ENCODE measurements at places on chromosomes 13 and 19.

DNA sequence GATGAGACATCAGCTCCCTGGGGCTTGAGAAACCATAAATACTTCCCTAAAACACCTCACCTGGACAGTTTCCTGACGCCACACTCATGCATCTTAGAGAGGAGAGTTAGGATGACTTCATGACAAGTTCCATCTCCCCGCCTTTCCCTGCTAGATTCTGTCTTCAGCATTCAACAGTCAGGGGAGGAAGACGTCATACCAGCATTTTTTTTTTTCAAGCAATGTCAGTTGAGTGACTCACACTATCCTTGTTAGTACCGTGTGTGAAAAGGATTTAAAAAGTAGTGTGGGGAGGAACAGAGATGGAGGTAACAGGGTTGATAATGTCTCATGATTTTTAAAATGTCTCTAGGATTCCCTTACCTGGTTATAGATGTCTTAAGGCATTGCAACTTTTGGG is at the start of gene OR7D2:
OR7D2 (plus strand) TSS at position 79 of the 400 bp plus-strand sequence. CDS start 6,803 bp downstream, outside the sequence.
- DNase-seq, result no peak

DNA sequence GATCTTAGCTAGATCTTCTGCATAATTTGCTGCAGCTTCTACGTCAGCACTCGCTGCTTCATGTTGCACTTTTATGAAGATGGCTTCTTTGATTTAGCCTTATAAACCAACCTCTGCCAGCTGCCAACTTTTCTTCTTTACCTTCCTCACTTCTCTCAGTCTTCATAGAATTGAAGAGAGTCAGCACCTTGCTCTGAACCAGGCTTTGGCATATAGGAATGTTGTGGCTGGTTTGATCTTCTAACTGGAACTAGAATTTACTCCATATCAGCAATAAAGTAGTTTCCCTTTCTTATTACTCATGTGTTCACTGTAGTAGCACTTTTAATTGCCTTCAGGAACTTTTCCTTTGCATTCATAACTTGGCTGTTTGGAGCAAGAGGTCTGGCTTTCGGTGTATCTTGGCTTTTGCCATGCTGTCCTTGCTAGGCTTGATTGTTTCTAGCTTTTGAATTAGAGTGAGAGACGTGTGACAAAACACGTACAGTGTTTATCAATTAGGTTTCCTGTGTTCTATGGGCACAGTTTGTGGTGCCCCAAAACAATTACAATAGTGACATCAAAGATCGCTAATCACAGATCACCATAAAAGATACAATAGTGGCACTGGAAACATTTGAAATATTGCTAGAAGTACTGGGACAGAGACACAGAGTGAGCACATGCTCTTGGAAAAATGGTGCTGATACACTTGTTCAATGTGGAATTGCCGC is 50.7 kb downstream of the NDFIP2 start:
- DNase-seq, result no peak

DNA sequence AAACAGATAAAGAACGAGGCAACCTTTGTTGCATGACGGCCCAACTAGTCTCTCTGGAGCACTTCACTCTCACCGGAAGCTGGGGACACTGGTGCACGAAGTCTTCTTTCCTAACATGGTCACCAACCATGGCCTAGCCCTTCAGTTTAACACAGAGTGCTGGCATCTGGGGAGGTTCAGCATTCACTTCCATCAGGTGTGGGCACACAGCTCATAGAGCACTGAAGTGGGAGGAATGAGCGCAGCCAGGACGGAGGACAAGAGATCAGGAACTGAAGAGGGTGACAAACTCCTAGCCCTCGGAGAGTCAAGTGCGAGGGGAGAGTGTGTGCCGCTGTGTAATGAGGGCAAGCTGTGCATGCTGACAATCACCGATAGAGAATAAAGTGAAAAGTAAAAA is 92.4 kb downstream of the CDADC1 start:
- DNase-seq, result no peak

GRCh38 chr19:53057904-53058580 is 13.5 kb downstream of the ERVV-2 start:
- DNase-seq, result no peak

DNA sequence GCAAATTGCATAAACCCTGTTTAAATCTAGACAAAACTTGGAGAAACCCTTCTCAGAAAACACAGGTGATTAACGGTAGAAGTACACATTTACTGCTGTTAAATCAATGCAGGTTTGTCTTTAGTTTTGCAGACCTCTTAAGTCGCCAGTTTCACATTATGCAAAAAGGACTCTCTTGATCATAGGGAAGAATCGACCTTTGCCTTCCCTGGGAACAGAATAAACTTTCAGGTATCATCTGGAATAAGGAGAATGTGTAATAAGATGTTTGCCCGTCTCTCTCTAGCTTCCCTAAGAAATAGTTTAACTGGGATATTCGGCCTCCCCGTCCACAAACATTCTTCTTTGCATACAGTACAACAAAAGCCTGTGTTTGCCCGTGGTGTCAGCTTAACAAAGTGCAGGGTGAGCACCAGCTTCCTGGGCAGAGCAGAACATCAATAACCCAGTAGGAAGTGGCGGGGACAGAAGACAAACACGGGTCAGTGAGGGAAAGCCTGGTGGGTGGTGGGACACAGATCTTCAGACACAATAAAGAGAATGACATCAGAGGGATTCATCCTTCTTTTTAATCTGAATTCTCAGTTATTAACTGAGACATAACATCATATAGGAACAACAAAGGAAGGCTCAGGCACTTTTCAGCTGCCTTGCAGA is 1077.7 kb upstream of the SLC10A2 start:
- DNase-seq, result no peak

GRCh38 chr13:50299546-50300249 is 284.5 kb downstream of the KCNRG start:
- DNase-seq, result no peak

- no peak for DNase-seq
Observed at GRCh38 chr19:8642561-8642960, 12.1 kb downstream of the NFILZ start.

DNA sequence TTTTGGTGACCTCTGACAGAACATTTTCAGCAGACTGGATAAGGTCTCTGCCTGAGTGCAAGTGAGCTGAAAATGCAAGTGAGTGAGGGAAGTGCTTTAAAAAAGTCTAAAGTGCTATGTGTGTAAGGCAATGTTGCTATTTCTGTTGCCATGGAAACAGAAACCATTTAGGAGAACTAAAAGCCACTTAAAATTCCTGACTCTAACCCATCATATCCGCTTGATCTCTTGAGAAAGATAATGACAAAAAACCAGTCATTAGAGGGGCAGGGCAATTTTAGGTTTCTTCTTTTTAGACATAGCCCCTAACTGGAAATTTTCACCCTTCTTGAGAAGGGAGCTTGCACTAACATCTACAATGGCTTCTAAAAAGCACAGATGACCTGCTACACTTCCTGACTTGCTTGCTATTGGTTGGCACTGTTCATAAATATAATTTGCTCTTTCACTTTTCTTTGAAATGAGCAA is at the start of gene CYSLTR2:
CYSLTR2 (plus strand) TSS at position 458 of the 468 bp plus-strand sequence. CDS start 52,889 bp downstream, outside the sequence.
- no peak for DNase-seq

GRCh38 chr19:22354665-22355064 is 67.5 kb downstream of the ZNF98 start:
- no peak for DNase-seq

- no peak for DNase-seq
Observed at GRCh38 chr13:60120617-60121336, 43.0 kb downstream of the DIAPH3 start.

DNA sequence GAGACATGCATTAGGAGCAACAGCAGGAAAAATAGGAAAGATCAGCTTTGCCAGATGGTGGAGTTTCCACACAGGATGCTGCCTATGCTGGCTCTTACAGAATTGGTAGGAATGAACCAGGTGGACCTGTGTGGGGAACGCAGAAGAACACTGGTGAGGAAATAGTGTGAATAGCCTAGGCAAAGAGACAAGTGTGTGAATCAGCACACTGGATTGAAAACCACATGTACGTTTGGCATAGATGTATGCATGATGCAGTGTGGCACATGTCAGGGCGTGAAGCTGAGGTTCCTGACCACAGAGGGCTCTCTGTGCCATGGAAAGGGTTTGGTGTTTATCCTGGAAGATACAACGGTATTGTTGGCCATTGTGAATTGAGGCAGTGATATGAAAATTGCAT is 156.5 kb upstream of the SLC10A2 start:
- no peak for DNase-seq

DNA sequence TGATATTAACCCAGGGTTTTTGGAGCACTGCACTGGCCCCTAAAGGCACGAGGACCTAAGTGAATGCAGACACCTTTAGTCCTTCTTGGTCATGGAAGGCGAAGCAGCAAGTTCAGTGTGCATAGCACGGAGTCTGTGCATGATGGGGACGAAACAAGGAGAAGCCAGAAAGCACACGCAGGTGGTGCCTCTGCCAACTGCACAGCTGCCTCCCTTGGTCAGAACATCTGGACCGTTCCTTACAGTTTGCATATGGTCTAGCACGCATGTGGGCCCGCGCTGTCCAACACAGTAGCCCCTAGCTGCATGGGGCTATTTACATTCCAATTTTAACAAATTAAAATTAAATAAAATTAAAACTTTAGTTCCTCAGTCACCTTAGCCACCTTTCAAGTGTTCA is 44.0 kb downstream of the FLT3 start:
- no peak for DNase-seq

DNA sequence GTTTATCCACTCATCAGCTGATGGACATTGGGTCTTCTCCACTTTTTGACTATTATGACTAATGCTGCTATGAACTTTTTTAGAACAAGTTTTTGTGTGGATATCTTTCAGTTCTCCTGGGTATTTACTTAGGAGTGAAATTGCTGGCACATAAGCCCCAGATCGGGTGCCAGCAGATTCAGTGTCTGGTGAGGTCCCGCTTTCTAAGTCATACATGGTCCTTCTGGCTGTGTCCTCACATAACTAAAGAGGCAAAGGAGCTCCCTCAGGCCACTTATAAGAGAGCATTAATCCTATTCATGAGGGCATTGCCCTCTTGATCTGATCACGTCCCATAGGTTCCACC is 600 bp upstream of the ZNF226 start:
- no peak for DNase-seq

GRCh38 chr13:79393564-79394249 is 12.3 kb downstream of the RBM26 start:
- DNase-seq, result no peak

- DNase-seq, result no peak
Observed at GRCh38 chr13:50189450-50189849, 174.2 kb downstream of the KCNRG start.

GRCh38 chr13:37503287-37503686 is 95.3 kb downstream of the POSTN start:
- no peak for DNase-seq

GRCh38 chr13:43865892-43866291 is 13.6 kb downstream of the CCDC122 start:
- DNase-seq, result no peak

- DNase-seq, result no peak
Observed at GRCh38 chr13:104385404-104385803, 1319.2 kb upstream of the SLC10A2 start.

GRCh38 chr19:6739390-6739882 is at the start of gene TRIP10:
TSS of gene TRIP10 (plus strand) at chr19:6739680. CDS start at chr19:6739762, 82 bp downstream.
- no peak for DNase-seq

- DNase-seq, result no peak
Observed at GRCh38 chr19:29510701-29511265, 15.0 kb upstream of the VSTM2B start.

DNA sequence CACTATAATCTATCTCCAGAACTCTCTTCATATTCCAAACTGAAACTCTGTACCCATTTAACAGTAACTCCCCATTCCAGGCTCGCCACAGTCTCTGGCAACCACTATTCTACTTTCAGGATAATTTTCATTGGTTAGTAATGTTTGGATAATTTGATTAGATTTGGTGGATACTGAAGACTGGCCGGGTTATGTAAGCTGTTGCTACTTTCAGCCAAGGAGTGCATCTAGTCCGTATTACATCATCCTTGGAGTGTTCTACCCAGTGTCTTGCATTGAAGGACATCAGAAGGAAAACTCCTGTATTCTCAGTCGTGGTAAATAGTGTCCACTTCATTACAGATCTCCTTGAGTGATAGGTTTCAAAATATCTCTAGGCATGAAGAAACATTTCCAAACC is 60.5 kb downstream of the PCCA start:
- DNase-seq, result no peak

DNA sequence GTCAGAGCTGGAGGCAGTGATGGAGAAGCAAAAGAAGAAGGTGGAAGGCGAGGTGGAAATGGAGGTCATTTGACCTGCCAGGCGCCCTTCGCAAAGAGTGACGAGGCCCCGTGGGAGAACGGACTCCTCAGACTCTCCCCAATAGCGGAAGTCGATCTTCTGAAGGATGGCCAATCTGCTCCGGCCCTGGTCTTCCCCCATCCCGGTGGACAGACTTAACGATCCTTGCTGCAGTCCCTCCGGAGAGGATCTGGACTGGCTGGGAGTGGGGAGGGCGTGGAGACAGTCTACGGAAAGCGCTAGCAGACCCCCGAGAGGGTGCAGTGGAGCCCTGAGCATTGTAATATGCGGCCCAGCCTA is 11.9 kb downstream of the EPS8L1 start:
- DNase-seq, result no peak

- no peak for DNase-seq
Observed at GRCh38 chr19:3577723-3578344, 5.1 kb downstream of the HMG20B start.
